ENCODE measurements at places on chromosomes 4 and X.
A peak's percentile ranks its signal among the peaks of the same experiment; 100 is the strongest.

DNA sequence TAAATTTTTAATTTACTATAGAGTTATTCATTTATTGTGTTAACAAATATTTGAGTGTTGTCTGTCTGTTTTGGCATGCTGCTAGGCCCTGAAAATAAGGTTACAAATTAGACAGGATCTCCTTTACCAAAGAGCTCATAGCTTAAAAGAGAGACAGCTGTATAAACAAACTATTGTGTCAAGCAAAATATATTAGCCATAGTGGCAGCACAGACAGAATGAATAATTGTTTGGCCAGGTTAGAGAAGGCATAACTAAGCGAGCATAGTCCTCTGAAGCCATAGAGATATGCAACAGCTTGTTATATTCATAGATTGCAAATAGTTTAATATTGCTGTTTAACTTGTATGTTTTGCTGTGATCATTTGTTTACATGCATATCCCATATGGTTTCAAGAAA is 66.7 kb upstream of the NDUFC1 start:
- no peaks in the 10 kb centered on the region for H3K27me3 ChIP-seq
- DNase-seq: no peak
- H3K36me3 ChIP-seq: peaks cover 34% of the 10 kb centered on the region
- no peak overlapping the region for H3K27ac ChIP-seq
- no peak overlapping the region for H3K4me3 ChIP-seq

GRCh38 chr4:87227751-87228151 is 7.3 kb upstream of the KLHL8 start:
- H3K27ac ChIP-seq: no peak overlapping the region
- H3K4me3 ChIP-seq: no peak overlapping the region
- no peak for DNase-seq
- no peaks in the 10 kb centered on the region for H3K4me1 ChIP-seq

GRCh38 chr4:152676052-152676854 is 3.5 kb downstream of the TMEM154 start:
- no peak for DNase-seq
- H3K27ac ChIP-seq: no peak overlapping the region
- H3K4me3 ChIP-seq: no peak overlapping the region
- peaks cover 8% of the 10 kb centered on the region for H3K4me1 ChIP-seq

- DNase-seq: no peak
- H3K36me3 ChIP-seq: no peaks in the 10 kb centered on the region
- H3K27me3 ChIP-seq: no peaks in the 10 kb centered on the region
- no peaks in the 10 kb centered on the region for H3K4me1 ChIP-seq
- H3K27ac ChIP-seq: no peak overlapping the region
- H3K4me3 ChIP-seq: no peak overlapping the region
Observed at GRCh38 chrX:10062352-10062751, 94.4 kb upstream of the CLCN4 start.

DNA sequence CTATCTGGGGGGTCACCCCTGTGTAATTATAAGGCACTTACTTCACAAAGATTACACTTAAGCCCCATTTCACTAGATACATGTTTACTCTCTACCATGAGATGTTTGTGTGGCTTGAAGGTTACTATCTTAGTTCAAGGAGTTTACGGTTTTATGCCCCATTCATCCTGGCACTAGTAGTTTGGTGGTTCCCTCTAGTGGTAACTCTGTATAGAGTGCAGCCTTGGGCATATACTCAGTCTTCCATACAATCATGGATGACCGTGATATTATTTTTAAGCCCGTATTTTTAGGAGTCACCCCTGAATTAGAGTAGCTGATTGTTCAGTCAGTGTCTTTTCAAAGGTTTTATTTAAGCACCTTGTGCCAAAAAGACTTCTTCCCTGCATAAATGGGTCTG is 109.9 kb upstream of the FAM47C start:
- no peaks in the 10 kb centered on the region for H3K36me3 ChIP-seq
- H3K27ac ChIP-seq: no peak overlapping the region
- H3K4me1 ChIP-seq: no peaks in the 10 kb centered on the region
- H3K4me3 ChIP-seq: no peak overlapping the region

- no peaks in the 10 kb centered on the region for H3K36me3 ChIP-seq
- no peak for DNase-seq
- H3K27me3 ChIP-seq: no peaks in the 10 kb centered on the region
- peak overlapping the region; percentile 90 for H3K27ac ChIP-seq
- H3K4me1 ChIP-seq: peaks cover 4% of the 10 kb centered on the region
Observed at GRCh38 chrX:135973025-135973547, 702 bp downstream of the MMGT1 start.

DNA sequence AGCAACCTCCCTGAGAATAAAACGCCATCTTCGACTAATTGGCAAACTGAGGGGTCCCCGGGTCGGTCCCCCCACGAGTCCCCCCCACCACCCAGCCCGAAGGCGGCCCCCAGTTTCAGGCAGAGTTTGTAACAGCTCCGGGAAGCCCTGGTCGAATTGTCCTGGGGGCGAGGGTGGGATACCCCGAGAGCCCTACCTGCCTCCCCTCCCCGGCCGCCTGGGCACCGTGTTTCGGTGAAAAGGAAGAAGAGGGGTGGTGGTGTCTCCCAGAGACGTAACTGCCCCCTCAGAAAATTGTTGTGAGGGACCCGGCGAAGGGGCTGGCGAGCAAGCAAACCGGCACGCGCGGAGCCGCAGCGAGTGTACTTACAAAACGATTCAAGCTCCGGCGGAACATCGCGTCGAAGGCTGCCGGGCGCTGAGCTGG is 1.2 kb downstream of the ATP11C start:
- peak overlapping the region; percentile 58 for H3K4me3 ChIP-seq
- H3K36me3 ChIP-seq: no peaks in the 10 kb centered on the region
- peaks cover 11% of the 10 kb centered on the region for H3K4me1 ChIP-seq
- no peak for DNase-seq
- no peaks in the 10 kb centered on the region for H3K27me3 ChIP-seq

GRCh38 chr4:159105761-159106243 is 2.9 kb downstream of the RAPGEF2 start:
- H3K4me1 ChIP-seq: peaks cover 5% of the 10 kb centered on the region
- no peak overlapping the region for H3K4me3 ChIP-seq
- H3K27me3 ChIP-seq: no peaks in the 10 kb centered on the region
- no peak overlapping the region for H3K27ac ChIP-seq
- H3K36me3 ChIP-seq: no peaks in the 10 kb centered on the region

- H3K4me1 ChIP-seq: no peaks in the 10 kb centered on the region
- no peaks in the 10 kb centered on the region for H3K27me3 ChIP-seq
- H3K36me3 ChIP-seq: no peaks in the 10 kb centered on the region
Observed at GRCh38 chr4:131348263-131348662, 1800.8 kb upstream of the PCDH10 start.

DNA sequence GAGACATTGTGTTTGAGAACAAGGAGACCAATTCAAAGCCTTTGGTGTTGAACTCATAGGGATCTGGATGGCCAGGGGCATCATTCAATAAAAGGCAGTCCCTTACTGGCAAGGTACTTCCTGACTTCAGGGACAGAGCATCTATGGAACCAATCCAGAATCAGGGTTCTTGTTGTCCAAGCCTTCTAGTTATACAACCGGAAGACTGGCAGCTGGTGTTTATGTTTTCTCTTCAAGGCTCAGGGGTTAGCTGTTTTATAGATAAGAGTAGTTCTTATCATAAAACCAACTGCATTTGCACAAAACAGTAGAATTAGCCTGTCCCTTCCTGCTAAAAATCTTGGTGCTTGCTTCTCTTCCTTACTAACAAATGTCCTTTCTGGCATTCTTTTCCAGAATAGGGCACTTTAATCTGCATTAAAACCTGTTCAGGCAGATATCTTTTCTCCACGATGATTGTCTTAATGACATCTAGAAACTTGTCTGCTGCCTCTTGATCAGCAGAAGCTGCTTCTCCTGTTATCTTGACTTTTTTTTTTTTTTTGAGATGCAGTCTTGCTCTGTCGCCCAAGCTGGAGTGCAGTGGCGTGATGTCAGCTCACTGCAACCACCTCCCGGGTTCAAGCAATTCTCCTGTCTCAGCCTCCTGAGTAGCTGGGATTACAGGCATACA is 38.4 kb upstream of the ARHGEF6 start:
- no peak overlapping the region for H3K4me3 ChIP-seq
- no peak overlapping the region for H3K27ac ChIP-seq
- no peaks in the 10 kb centered on the region for H3K4me1 ChIP-seq
- H3K36me3 ChIP-seq: no peaks in the 10 kb centered on the region
- no peaks in the 10 kb centered on the region for H3K27me3 ChIP-seq
- no peak for DNase-seq

GRCh38 chrX:102976793-102977495 is 39.9 kb downstream of the RAB40AL start:
- no peaks in the 10 kb centered on the region for H3K4me1 ChIP-seq
- DNase-seq: no peak
- no peak overlapping the region for H3K4me3 ChIP-seq
- no peaks in the 10 kb centered on the region for H3K36me3 ChIP-seq

GRCh38 chrX:111180750-111181240 is 84.8 kb downstream of the PAK3 start:
- no peaks in the 10 kb centered on the region for H3K36me3 ChIP-seq
- DNase-seq: no peak
- H3K27ac ChIP-seq: no peak overlapping the region
- no peak overlapping the region for H3K4me3 ChIP-seq

DNA sequence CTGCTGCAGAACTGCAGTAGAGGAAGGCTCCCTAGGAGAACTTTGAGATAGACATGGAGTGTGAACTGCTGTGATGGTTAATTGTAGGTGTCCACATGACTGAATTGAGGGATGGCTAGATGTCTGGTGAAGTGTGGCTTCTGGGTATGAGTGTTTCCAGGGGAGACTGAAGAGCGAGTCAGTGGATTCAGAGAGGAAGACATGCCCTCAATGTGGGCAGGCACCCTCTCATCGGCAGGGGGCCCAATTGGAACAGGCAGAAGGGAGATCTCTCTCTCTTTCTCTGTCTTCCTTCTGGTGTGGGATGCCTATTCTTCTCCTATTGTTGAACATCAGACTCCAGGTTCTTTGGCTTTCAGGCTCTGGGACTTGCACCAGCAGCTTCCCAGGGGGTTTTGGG is 304.7 kb upstream of the GATB start:
- no peak overlapping the region for H3K4me3 ChIP-seq
- H3K36me3 ChIP-seq: no peaks in the 10 kb centered on the region
- no peaks in the 10 kb centered on the region for H3K27me3 ChIP-seq
- DNase-seq: no peak
- H3K27ac ChIP-seq: no peak overlapping the region

- H3K36me3 ChIP-seq: no peaks in the 10 kb centered on the region
- H3K4me1 ChIP-seq: no peaks in the 10 kb centered on the region
- H3K27me3 ChIP-seq: no peaks in the 10 kb centered on the region
- H3K4me3 ChIP-seq: no peak overlapping the region
Observed at GRCh38 chrX:6768881-6769280, 234.0 kb upstream of the VCX3A start.

DNA sequence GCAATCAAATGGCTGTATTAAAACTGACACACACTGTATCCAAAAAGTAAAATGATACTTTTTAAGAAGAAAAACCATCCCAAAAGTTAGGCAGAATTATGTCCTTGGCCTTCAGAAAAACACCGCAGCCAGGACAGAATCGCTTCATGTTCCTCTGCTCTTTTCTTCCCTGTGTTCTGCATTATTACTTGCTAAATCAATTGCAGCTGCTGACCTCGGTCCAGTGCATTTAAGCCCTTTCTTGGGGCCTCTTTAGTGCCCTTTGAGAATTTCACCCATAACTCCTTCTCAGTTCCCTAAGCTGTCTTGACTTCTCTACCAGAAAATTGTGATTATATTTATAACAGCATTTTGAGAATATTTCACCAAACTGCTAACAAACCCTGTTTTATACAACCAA is 696.9 kb downstream of the PCDH7 start:
- no peak overlapping the region for H3K27ac ChIP-seq
- H3K27me3 ChIP-seq: no peaks in the 10 kb centered on the region
- DNase-seq: no peak
- H3K4me1 ChIP-seq: no peaks in the 10 kb centered on the region
- H3K36me3 ChIP-seq: no peaks in the 10 kb centered on the region

DNA sequence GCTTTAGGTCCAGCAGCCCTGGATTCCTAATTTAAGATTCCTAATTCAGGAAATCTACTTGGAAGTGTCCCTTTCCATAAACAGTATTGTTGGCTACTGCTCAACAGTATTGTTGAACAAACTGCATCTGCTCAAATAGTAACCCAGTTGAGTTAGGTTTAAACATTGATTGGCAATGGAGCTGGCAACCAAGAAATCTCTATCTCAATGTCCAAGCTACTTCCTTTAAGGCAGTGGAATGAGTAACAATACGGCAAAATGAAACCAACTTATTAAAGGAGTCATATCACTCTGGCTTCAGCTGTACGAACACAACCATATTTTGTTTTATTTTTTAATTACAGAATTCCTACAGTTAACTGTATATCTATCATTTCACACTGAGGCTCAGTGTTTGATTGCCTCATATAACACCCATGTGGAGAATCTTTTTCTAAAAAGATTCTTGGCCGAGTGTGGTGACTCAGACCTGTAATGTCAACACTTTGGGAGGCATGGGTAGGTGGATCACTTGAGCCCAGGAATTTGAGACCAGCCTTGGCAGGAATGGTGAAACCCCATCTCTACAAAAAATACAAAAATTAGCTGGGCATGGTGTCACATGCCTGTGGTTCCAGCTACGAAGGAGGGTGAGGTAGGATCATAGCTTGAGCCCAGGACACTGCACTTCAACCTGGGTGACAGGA is 71.7 kb upstream of the IL13RA1 start:
- H3K4me3 ChIP-seq: no peak overlapping the region
- peaks cover 15% of the 10 kb centered on the region for H3K36me3 ChIP-seq
- no peaks in the 10 kb centered on the region for H3K27me3 ChIP-seq
- H3K27ac ChIP-seq: no peak overlapping the region

- peak overlapping the region; percentile 40 for H3K4me3 ChIP-seq
- H3K4me1 ChIP-seq: no peaks in the 10 kb centered on the region
Observed at GRCh38 chrX:37686369-37686995, 891 bp downstream of the XK start.

DNA sequence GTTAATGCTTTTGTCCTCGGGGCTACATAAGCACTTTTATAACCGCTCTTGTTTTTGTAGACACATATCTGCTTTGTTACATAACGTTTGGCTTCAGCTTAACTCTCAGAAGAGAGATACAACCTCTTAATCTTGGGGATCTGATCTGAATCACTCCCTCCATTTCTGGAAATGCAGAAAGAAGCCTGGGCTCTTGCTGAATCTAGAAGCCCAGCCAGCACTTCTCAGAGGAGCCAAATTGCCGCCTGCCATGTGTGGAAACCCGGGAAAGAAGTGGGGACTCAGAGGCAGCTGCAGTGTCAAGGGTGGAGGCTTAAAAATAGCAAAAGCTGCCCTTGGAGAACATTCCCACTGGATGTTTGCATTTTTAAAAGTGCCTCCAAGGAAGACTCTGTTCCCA is 69.3 kb upstream of the LDB2 start:
- no peak overlapping the region for H3K27ac ChIP-seq
- DNase-seq: no peak
- H3K4me3 ChIP-seq: no peak overlapping the region
- H3K36me3 ChIP-seq: no peaks in the 10 kb centered on the region
- H3K4me1 ChIP-seq: no peaks in the 10 kb centered on the region

Data from effector memory CD4-positive, alpha-beta T cell (primary cell).